ENCODE measurements at places on chromosomes 3 and 15.

DNA sequence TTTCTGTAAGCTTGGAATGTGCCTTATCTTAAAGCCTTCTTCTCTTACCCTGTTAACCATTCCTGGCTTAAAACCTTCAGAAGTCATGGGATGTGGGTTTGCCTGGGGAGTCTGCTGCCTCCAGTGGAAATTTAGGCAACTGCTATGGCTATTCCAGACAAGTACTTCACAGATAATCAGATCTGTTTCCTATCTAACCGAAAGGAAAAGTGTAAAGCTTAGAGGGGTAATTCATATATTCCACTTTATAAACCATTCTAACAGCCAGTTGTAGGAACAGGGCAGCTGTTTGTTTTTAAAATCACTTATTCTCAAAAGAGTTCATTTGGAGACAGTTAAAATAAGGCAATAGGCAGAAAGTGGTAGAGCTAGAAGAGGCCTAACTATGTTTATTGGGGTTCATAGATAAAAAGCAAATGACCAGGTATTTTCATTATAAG, 219.9 kb downstream of the TCF12 start:
- no peak for DNase-seq

DNA sequence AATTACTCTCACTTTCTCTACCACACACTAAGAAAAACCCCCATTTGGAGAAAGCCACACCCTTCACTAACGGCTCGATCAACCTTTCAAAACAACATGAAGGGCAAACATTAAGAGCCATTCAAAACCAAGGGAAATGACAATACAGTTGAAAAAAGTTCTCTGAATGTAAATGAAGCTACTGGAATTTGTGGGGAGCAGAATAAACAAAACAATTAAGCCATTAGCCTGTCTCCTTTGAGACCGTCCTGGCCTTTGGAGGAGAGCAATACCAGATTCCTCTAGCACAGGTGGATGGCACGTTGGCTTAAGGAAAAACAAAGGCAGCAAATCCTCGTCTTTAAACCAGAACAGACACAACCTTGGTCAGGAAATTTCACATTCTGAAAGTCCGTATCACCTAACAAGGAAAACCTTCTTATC, 18.7 kb downstream of the MYO1E start:
- DNase-seq, result no peak

DNA sequence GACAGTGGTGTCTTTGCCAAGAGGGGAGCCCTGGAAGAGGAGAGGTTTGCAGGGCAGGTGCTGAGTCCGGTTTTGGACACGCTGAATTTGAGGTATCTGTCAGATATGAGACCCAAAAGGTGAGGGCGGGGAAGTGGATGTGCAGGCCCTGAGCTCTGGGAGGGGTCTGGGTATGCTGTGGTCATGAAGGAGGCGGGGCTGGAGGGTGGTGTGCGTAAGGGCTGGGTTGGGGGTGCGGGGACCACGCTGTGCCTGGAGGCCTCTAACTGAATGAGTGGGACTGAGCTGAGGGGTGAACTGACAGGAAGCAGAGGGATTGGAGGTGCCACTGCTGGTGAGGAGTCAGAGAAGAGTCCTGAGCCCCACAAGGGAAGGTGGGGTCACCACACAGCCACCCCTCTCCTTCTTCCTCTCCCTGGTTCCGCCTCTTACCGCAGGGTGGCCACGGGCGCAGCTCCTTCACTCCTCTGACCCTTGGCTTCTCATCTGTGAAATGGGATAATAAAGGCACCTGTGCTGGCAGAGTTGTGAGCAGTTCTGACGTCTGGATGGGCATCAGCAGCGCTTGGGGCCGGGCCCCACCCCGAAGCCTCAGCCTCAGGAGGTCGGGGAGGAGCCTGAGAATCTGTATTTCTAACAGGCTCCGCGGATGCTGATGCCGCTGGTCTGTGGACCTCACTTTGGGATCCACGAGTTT, 28.8 kb downstream of the PSTPIP1 start:
- DNase-seq, result peak; percentile 48

DNA sequence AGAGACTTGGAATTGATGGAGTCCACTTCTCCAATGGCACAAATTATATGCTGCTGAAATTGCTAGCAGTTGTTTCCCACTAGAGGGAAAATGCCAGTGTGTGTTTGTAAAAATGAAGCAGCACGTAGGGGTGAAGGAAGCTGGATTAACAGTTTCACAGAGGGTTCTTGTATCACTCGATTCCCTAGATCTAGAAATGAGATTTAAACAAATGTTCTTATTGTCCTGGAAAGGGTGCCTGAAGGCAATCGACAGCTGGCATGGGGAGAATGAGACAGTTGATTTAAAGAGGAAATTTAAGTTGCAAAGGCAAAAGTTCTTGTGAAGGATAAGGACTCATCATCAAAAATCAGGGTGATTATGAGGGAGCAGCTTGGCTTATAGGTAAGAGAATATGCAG, 234.8 kb upstream of the ARPP21 start:
- no peak for DNase-seq

- peak; percentile 96 for DNase-seq
These were observed 30.6 kb downstream of the CMTM7 start for GRCh38 chr3:32421991-32422859.

Measured in tibial artery (tissue), 4 donors.